ENCODE measurements at places on chromosomes 12 and 14. TPM values are rescaled to one million over a fixed set of nuclear protein-coding genes. Genes with fewer than 3 reads are reported as not detected.

The PLEKHG7 gene
- total RNA-seq = not detected

The TSPAN19 gene
- total RNA-seq = not detected

The GCN1 gene
- 131 TPM for total RNA-seq

The MUCL1 gene
- total RNA-seq = not detected

GRCh38 chr14:77301103-77301502, 19.6 kb downstream of the POMT2 start:
- DNase-seq = no peak

DNA sequence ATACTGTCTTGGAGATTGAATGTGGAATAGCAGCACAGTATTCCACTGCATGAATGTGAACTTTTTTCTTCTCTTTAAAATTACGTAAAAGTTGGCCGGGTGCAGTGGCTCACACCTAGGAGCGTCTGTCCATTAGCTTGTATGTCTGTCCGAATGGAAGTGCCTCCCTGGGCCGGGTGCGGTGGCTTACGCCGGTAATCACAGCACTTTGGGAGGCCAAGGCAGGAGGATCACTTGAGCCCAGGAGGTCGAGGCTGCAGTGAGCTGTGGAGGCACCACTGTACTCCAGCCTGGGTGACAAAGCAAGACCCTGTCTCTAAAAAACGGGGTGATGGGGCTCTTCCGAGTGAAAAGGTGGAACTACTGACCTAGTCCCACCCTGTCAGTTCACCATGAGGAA, 22.6 kb upstream of the VSX2 start:
- DNase-seq = no peak

DNA sequence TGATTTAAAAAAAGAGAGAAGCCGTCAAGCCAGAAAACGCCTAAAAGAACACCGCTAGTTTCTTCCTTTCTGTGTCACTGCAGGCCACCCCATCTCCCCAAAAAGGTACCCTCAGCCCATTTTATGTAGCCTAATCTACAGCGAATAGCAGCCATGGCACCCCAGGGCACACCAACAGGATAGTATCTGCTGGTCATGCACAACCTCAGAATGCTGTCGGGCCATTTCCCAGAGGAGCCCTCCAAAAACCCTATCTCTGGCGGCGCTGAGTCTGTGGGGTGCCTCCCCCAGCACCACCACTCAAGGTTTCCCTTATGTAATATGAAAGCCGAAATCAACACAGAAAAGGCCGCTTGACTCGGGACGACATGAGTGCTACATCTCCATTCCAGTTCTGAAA, 98.9 kb downstream of the BCL11B start:
- no peak for DNase-seq

DNA sequence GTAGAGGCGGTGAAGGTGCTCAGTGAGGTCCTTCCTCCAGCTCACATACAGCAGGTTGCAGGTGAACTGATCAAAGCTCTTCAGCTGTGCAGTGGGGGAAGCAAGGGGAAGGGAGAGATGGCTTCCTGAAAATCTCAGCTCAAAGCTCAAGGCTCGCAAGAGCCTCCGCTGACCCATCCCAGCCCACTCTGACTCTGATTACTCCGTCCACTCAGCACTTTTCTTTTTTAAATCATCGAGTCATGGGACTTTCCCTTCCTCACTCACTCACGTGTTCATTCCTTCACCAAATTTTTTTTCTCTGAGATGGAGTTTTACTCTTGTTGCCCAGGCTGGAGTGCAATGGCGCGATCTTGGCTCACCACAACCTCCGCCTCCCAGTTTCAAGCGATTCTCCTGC, 4.7 kb downstream of the ABCD4 start:
- DNase-seq = no peak

GRCh38 chr12:77751939-77752338, 78.8 kb upstream of the NAV3 start:
- DNase-seq = no peak

Measured in activated naive CD4-positive, alpha-beta T cell treated with anti-CD3 and anti-CD28 coated beads, Interleukin-2, amount 50 U/mL, for 72 hours (primary cell).